ENCODE measurements at places on chromosomes 6 and 20. TPM values are rescaled to one million over a fixed set of nuclear protein-coding genes. Genes with fewer than 3 reads are reported as not detected.

GSTA2 gene
- total RNA-seq: not detected

SUMO4 gene
- total RNA-seq: 1.3 TPM

CRIP3 gene
- 0.34 TPM for total RNA-seq

CST1 gene
- not detected for total RNA-seq

OPRM1 gene
- total RNA-seq: not detected

TNFRSF6B gene
- 16.8 TPM for total RNA-seq

BTBD3 gene
- 65.3 TPM for total RNA-seq

CST2 gene
- total RNA-seq: not detected

YIPF3 gene
- 135 TPM for total RNA-seq

BPIFB4 gene
- not detected for total RNA-seq

B3GALT4 gene
- 5.9 TPM for total RNA-seq

PGK2 gene
- not detected for total RNA-seq

MTFR2 gene
- total RNA-seq: 3.4 TPM

AARS2 gene
- 17.5 TPM for total RNA-seq

Data from dermis blood vessel endothelial cell (primary cell).